Cortex of kidney (tissue), 1 donor: ENCODE measurements at places on chromosomes 16 and 17.

GRCh38 chr17:77295241-77295853 is 154.6 kb downstream of the SEC14L1 start:
- DNase-seq: no peak

- no peak for DNase-seq
Measured at GRCh38 chr16:78007121-78007520, 15.2 kb upstream of the CLEC3A start.

DNA sequence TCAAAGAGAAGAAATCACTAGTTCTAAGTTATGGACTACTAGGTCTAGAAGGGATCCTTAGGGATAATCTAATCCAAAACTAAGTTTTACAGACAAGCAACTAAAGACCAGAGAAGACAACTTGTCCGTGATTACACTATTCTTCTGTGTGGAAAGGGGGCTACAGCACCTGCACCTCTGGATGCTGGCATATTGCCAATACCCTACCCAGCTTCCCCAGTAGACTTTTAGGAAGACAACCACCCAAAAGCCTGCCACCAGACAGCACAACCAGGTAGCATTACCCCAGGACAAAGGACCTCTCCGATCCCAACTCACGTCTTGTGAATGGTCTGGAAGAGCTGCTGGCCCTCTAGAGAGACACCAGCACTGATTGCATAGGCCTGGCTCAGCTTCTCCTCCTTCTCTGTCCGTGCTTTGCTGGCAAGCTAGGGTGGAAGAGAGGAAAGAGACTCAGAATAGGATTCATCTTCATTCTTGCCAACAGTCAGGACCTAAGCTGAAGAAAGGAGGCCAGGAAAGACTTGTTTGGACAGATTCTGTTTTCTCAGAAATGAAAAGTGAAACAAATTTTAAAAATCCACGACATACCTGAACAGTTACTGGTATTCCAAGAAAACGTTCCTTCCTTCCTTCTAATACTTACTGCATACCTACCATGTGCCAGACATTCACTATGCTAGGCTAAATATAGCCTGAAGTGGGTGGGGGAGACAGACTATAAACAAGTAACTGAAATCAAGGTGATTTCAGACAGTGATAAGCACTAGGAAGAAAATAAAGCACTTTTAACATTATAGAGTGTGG is 25.3 kb upstream of the TMEM101 start:
- no peak for DNase-seq

GRCh38 chr17:16945136-16945482 is 26.8 kb downstream of the TNFRSF13B start:
- DNase-seq: no peak

DNA sequence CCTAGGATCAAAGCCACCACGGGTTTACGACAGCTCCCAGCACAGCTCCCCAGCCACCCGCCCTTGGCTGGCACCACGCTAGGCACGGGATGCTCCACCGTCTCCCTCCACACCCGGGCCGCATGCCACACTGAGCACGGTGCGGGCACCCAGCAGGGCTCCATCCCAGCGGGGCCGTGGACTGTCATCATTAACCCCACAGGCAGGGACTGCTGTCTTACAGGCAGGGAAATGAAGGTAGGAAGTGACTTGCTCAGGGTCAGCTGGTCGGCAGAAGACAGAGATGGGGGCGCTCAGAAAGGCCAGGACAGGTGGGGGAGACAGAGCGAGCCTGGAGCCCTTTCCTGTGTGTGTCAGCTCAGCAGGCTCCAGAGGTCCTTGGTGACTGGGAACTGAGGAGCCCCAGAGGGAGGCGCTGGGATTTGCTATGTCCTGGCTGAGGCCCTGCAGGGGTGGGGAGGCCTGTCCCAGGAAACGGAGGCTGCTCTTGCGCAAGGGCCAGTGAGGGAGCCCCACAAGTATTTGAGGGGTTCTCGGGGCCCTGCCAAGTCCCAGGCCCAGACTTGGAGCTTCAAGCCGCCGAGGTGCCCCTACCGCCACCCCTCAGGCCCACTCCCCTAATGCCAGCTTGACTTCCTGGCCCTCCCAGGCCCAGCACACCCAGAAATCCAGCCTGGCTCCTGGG is 3.2 kb downstream of the UBALD1 start:
- no peak for DNase-seq

DNA sequence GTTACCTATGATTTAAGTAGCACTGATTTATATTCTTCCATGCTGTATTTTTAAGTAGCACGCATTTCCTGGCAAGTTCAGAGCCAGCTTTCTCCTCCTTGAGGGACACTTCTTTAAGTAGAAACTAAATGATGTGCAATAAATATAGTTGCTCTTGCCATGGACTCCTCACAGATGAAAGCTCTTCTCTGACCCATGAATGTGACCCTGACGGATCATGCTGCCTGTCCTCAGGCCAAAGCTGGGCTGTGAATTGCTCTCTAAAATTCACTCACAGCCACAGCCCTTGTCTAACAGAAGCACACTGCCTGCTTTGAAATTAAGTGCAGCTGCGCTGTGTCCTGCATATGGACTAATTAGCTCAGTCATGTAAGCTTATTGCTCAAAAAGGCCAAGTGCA is 438.8 kb downstream of the PMP22 start:
- DNase-seq: no peak

- no peak for DNase-seq
Measured at GRCh38 chr17:48060249-48060648, 12.1 kb downstream of the NFE2L1 start.

- no peak for DNase-seq
Measured at GRCh38 chr17:29145289-29146073, 34.7 kb downstream of the MYO18A start.

DNA sequence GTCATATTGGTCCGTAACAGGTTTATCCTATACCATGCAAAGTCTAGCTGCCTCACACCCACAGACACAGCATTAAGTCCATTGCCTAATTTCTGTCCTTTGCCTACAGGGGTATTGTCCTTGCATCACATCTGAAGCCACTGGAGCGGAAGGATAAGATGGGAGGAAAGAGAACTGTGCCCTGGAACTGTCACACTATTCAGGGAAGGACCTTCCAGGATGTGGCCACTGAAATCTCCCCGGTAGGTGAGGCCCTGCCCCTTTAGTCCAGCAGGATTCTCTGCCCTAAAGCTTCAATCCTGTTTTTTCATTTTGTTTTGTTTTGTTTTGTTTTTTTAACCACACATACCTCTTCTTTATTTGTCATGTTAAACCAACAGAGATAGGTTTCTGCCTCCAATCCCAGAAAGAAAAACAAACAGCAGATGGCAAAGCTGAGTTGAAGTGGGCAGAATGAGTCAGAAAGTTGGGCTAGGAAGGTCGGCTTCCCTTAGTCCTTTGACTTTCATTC is 2.2 kb upstream of the EFTUD2 start:
- DNase-seq: no peak

DNA sequence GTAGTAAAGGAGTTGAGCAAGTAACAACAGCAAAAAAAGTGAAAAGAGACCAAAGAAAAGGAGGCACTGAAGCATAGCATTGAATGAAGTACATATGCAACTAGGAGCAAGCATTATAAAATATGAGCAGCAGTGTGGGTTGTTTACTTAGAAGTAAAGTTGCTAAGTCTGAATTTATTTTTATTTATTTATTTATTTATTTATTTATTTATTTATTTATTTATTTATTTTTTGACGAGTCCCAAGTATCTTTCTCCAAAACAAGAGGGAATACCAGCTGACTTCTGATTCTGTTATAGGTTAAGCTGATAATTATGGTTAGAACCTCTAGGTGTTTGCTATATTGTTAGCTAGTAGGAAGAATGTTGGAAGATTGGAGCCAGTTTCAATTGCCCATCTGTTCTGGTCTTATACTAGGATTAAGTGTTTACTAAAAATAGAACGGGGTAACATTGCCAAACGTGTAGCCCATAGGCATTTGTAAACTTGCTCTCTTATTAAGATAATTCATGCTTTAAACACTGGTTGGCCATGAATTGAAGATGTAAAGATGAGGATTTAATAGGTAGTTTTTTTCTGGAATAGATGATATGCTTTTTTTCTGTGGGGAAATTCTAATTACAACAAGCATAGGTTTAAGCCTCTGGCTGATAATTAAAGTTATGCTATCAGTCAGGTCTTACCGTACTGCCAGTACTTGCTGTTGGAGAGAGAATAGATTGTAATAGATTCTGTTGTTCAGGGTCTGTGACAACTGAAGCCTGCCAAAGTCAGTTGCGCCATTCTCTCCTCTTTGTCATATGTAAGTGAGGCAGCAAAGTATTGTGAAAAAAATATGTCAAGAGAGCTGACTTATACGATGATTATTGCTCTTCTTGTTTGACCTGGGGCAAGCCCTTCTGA is 66.7 kb downstream of the PPM1E start:
- no peak for DNase-seq

DNA sequence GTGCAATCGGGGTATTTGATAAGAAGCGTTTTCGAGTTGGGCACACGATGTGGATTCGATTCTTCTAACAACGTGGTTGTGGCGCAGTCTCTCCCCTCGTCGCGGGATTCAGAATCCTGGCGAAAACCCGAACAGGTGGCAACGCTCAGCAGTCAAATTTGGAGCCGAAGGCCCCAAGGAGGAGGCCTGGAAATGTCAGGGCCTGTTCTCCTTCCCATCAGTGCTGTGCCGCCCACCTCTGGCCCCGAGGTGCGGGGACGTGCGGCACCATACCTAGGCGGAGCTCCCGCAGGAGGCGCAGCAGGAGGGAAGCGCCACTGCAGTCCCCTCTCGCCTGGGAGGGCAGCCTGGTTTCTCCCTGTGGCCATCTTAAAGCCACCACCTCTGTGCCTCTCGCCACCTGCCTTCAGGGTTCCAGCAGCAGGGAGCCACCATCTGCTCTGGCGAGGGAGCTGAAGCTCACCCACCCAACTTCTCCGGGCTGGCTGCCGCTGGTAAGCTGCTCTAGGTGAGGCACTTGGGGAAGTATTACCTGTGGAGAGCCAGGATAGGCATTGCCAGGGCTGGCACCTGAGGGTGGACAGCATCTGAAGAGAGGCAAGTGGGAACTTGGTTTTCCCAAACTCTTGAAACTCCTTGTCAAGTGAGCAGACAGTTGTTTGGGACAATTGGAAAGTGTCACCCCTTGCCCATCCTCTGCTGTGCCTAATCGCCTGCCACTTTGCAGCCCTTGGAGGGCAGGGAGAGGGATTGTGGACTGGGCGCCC is 2.6 kb upstream of the AATF start:
- DNase-seq: no peak

DNA sequence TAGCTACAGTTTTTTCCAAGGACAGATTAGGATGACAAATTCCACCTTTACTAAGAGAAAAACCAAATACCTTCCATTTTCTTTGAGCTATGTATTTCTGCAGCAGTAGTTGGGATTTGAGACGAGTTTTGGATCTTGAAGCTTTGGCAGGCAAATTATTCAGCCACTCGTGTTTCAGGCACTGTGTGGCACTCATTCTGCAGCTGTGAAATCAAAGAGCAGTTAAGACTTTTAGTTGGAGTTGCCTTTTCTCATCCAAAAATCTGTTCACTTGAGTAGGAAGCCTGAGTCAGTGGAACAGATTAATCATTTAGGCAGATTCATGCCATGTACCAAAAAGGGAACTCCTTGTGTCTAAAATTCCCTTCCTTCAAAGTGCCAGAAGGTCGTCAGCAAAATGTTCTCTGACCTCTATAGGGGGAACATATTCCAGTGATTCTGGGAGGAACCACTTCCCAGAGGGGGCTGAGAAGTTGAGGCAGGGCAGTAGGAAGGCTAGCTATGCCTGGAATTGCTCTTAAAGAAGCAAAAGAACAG is 20.1 kb downstream of the ORC6 start:
- no peak for DNase-seq

DNA sequence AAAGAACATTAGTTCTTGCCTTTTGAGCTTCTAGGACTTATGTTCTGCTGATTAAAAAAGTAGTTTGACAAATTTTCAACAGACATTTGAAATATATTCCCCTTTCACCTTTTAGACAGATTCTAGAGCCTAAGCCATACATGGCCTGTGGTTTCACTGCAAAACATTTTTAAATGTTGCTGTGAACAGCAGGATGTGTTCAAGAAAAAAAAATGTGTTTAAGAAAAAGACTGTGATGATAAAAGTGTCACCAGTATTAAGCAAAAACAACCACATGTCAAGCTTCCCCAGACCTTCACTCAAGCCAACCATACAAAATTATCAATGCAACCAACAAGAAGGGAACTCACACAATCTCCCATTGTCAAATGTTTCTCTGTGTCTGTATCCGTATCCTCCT is 103.5 kb downstream of the SYCE1L start:
- DNase-seq: no peak
